ENCODE measurements at places on chromosomes 3 and 15.

DNA sequence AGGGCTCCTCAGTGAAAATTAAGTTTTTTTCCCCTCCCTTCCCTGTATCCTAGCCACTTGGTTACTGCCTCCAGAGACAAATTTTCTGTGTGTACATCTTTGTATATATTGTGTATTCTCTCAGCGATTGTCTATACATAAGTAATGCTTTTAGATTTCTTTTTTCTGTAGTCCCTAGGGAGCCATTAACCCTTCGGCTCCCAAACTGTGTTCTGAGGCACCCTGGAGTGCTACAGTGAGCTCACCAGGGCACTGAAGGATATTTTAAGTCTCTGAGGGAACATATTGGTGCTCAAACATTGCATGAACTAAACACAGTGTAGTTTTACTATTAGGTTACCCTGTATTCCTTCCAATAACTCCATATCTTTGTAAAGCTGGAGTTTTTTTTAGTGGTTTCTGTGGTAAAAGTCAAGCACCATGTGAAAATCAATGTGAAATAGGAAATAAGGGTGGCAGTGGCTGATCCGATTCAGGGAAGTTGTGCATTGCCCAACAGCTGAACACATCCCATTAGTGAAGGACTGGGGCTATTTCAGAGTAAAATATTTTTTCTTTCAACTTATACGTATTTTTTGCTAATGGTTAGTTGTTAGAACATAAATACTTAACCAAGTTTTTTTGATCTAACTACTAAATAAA is 43.0 kb downstream of the USP13 start:
- DNase-seq: no peak

- DNase-seq: no peak
These were observed 33.8 kb downstream of the PIK3R4 start for GRCh38 chr3:130712718-130713423.

- DNase-seq: no peak
These were observed 15.8 kb downstream of the ARHGEF26 start for GRCh38 chr3:154137036-154137435.

GRCh38 chr3:53799338-53799865 is 46.8 kb downstream of the CHDH start:
- DNase-seq: no peak

DNA sequence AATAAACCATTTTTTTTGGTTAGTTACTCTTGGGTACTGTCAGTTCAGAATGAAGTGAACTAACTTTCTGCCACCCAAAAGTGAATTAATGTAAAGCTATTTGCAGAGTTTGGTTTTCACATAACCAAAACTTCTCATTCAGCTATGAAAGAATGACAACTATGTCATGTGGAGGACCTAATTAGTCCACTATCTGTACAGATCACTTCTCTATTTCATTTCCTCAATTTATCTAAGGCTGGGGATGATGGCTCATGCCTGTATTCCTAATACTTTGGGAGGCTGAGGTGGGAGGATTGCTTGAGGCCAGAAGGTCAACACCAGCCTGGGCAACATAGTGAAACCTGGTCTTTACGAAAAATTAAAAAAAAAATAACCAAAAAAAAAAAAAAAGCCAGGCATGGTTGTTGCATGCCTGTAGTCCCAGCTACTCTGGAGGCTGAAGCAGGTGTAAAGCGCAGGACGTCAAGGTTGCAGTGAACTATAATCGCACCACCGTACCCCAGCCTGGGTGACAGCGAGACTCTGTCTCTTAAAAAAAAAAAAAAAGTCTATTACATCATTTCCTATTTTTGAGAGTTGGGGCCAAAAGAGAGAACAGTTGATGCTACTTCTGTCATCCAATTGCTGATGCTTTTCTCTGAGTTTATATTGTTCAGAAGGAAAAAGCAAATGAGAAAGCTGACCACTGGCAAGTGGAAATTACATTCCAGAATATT is 8.7 kb downstream of the HYPK start:
- no peak for DNase-seq

- DNase-seq: peak; percentile 67
These were observed 54.3 kb upstream of the MEF2A start for GRCh38 chr15:99511531-99511865.

- no peak for DNase-seq
These were observed 27.1 kb upstream of the CSPG4 start for GRCh38 chr15:75739791-75740190.

DNA sequence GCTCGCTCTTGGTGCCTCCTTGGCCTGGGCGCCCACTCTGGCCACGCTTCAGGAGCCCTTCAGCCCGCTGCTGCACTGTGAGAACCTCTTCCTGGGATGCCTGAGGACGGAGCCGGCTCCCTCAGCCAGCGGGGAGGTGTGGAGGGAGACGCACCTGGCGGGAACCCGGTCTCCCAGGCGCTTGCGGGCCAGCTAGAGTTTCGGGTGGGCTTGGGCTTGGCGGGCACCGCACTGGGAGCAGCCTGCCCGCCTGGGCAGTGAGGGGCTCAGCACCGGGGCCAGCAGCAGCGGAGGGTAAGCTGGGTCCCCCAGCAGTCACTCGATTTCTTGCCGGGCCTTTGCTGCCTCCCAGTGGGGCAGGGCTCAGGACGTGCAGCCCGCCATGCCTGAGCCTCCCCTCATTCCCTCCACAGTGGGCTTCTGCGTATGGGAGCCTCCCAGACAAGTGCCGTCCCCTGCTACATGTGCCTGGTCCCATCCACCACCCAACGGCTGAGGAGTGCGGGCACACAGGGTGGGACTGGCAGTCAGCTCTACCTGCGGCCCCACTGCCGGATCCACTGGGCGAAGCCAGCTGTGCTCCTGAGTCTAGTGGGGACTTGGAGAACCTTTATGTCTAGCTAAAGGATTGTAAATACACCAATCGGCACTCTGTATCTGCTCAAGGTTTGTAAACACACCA is 708.7 kb downstream of the VGLL3 start:
- no peak for DNase-seq

DNA sequence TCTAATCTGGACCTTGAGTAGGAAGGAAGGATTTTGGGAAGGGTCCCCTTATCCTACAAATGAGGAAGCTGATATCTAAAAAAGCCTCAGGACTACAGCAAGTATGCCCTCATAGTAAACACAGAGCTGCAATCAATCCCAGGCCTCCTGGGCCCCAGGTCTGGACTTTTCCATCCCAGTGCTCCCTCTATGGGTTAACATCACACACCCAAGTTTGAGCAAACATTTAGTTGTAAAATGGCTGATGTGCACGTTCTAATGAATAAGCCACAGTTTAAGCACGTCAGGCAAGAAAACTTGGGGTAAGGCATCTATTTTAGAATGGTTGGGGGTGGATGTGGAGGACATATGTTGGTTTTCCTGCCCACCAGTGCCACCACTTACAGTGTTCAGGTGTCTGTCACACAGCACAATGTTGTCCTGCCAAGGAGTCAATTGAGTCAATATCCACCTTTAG is 44.3 kb upstream of the UBE2E1 start:
- no peak for DNase-seq

DNA sequence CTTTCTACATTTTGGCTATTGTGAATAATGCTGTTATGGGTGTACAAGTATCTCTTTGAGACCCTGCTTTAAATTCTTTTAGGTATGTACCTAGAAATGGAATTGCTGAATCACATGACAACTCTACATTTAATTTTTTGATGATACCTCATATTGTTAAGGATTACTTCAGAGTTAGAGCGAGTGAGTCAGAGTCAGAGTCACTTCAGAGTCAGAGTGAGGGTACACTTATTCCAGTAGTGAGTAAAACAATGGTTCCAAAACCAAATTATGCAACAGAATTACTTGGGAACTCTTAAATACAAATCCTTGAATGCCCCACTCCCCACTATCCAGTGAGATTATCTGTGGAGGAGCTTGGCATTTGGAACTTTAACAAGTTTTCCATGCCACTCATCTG is 50.3 kb upstream of the SNRK start:
- DNase-seq: peak; percentile 14

DNA sequence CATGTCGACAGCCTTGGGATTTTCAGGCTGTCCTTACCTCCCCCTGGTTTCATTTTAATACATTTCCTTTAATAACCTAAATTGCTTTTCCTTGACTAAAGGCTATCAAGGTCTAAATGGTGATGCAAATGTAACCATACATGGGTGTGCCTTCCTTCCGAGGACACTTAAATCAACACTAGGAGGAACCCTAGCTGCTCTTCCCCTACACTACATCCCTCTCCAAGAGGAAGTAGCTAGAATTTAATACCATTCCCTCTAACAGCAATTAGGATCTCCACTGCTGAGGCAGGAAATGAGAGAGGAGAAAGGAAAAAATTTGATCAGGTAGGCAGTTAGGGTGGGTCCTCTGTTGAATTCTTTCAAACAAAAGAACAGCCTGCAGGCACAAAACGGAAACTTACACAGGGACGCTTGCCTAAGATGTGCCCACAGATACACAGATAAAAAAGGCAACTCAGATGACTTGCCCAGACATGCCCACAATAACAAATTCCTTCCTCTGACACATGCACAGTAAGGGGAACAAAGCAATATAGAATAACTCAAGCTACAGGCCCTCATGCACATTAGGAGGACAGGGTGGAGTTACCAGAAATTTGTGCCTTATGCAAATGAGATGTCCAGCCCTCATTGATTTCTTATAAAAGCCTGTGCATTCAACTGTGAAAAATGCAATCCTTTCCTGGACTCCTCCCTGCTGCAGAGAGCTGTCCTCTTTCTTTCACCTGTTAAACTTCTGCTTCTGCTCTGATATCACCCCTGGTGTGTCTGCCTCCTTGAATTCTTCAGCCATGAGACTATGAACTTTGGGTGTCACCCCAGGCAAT is 1024.4 kb upstream of the CADM2 start:
- DNase-seq: no peak
